ENCODE measurements at places on chromosomes 2 and 18. TPM values are rescaled to one million over a fixed set of nuclear protein-coding genes. Genes with fewer than 3 reads are reported as not detected.

MBP gene
- 1.3 TPM for total RNA-seq

SIX2 gene
- total RNA-seq: not detected

FZD7 gene
- total RNA-seq: 18.5 TPM

NYAP2 gene
- not detected for total RNA-seq

KCNS3 gene
- total RNA-seq: not detected

RIT2 gene
- total RNA-seq: not detected

TMEM37 gene
- 3.1 TPM for total RNA-seq

LIMS3 gene
- total RNA-seq: not detected

IMMT gene
- total RNA-seq: 113 TPM

NR4A2 gene
- not detected for total RNA-seq

PROKR1 gene
- total RNA-seq: not detected

RNU2-63P gene
- total RNA-seq: not detected

ELAC1 gene
- total RNA-seq: 18.5 TPM

DNAJC27 gene
- total RNA-seq: 6.5 TPM

HOXD9 gene
- total RNA-seq: 10.6 TPM

SALL3 gene
- total RNA-seq: not detected

MARCO gene
- not detected for total RNA-seq
